ENCODE measurements at places on chromosomes 3 and 15. TPM values are rescaled to one million over a fixed set of nuclear protein-coding genes. Genes with fewer than 3 reads are reported as not detected.

- H3K36me3 ChIP-seq, result no peaks in the 10 kb centered on the region
- H3K27ac ChIP-seq, result no peak overlapping the region
- H3K27me3 ChIP-seq, result no peaks in the 10 kb centered on the region
- no peak overlapping the region for H3K4me3 ChIP-seq
- H3K4me1 ChIP-seq, result no peaks in the 10 kb centered on the region
- DNase-seq, result no peak
These were observed 394.0 kb downstream of the LRTM1 start for GRCh38 chr3:54533856-54534255.

GRCh38 chr15:60374209-60374608 lies 23.6 kb downstream of the ANXA2 start:
- no peak for DNase-seq
- no peaks in the 10 kb centered on the region for H3K36me3 ChIP-seq
- H3K27ac ChIP-seq, result no peak overlapping the region

DNA sequence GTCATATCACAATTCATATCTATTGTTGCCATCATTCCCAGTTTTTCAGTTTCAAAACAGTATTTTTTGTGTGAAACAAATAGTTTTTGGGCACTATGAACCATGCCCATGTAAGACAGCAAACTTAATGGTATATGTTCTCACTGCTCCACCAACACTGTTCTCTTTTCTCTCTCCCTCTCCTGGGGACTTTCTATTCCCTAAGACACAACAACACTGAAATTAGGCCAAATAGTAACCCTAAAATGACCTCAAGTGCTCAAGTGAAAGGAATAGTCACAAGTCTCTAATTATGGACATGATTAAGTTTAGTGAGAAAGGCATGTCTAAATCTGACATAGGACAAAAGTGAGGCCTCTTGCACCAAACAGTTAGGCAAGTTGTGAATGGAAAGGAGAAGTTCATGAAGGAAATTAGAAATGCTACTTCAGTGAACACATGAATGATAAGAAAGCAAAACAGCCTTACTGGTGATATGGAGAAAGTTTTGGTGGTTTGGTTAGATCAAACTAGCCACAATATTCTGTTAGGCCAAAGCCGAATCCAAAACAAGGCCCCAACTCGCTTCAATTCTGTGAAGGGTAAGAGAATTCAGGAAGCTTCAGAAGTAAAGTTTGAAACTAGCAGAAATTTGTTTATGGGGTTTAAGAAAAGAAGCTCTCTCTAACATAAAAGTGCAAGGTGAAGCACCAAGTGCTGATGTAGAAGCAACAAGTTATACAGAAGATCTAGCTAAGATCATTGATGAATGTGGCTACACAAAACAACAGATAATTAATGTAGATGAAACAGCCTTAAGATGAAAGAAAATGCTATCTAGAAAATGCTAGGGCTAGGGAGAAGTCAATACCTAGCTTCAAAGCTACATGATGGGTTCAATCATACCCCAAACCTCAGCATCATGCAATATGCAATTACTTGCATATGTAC lies 104.2 kb downstream of the CBLB start:
- peak overlapping the region; percentile 33 for H3K27ac ChIP-seq
- H3K4me3 ChIP-seq, result peak overlapping the region; percentile 29
- no peak for DNase-seq
- H3K36me3 ChIP-seq, result peaks cover 41% of the 10 kb centered on the region
- peaks cover 58% of the 10 kb centered on the region for H3K4me1 ChIP-seq

GRCh38 chr15:29319823-29320222 lies 50.2 kb upstream of the NSMCE3 start:
- H3K4me1 ChIP-seq, result no peaks in the 10 kb centered on the region
- H3K27ac ChIP-seq, result no peak overlapping the region
- DNase-seq, result no peak
- H3K4me3 ChIP-seq, result no peak overlapping the region

DNA sequence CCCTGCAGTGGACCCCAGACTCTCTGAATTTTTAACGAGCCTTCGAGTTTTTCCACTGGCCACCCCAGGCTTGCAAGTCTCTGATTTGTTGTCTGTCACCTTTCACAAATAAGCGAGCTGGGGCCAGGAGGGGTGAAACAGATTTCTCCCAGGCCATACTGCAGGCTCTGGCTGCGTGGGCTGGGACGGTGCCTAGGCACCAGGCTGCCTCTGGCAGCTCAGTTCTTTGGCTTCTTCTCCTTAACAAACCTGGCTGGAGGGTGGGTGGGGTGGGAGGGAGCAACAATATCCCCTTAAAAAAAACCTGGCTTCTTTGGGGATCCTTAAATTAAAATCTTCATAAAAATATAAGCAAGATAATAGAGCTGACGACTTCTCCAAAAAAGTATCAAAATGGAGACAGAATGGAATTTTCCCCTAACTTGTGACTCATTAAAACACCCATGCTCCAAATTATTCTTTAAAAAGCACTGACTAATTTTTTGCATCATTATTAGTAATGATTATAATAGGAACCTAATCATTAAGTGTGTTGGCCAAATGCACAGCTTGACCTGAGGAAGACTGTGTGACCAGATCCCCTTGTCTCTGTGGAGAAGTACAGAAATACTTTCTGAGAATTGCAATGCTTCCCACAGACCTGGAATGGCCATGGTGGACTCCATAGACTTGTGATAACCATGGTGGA lies 84.1 kb downstream of the SNRK start:
- no peak for DNase-seq
- H3K4me3 ChIP-seq, result no peak overlapping the region
- H3K4me1 ChIP-seq, result peaks cover 20% of the 10 kb centered on the region
- no peak overlapping the region for H3K27ac ChIP-seq
- H3K36me3 ChIP-seq, result no peaks in the 10 kb centered on the region

- no peak overlapping the region for H3K27ac ChIP-seq
- no peak overlapping the region for H3K4me3 ChIP-seq
- H3K27me3 ChIP-seq, result no peaks in the 10 kb centered on the region
- no peak for DNase-seq
These were observed 261.4 kb downstream of the FOXP1 start for GRCh38 chr3:71322154-71322553.

DNA sequence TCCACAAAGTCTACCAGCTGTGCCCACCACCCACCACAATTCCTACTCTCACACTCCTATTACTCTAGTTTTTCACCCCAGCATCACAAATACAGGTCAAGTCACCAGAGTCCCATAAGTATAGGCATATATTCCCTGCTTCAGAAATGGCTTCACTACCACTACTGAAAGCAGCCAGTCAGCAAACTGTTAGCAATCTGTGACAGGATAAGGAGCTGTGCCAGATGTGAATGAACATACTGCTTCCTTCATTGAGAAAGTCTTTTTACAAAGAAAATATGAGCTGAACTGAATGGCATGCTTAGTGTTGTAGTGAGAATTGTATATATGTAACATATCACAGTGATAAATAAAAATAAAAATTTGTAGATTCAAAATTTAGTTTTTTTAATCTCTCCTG lies 76.8 kb downstream of the C3orf85 start:
- no peak overlapping the region for H3K27ac ChIP-seq
- no peaks in the 10 kb centered on the region for H3K36me3 ChIP-seq
- no peaks in the 10 kb centered on the region for H3K27me3 ChIP-seq
- DNase-seq, result no peak

IGSF10 gene
- total RNA-seq, result not detected
